ENCODE measurements at places on chromosomes 4 and X.

- no peak for DNase-seq
Observed at GRCh38 chr4:141587897-141588296, 48.5 kb upstream of the IL15 start.

DNA sequence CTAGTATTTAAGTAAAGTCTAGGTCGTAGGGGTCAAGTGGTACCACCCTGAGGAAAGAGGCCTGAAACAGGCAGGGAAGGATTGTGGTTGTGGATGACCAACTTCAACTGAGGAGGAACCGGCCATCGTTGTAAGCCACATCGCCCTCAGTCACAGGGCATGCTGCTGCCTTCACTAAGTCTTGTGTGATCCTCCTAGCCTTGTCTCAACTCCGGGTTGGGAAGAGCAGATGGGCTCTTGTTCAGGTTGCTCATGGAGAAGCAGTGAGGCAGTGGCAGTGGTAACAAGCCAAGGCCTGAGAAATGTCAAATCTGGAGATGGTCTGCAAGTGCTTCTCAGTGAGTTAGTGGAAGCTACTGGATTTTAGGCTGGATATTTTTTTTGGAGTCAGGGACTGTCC lies 22.8 kb upstream of the NKX3-2 start:
- DNase-seq: no peak

GRCh38 chr4:78120144-78120880 lies 63.2 kb downstream of the FRAS1 start:
- DNase-seq: no peak

- DNase-seq: no peak
Observed at GRCh38 chrX:152149648-152150047, 11.3 kb upstream of the MAGEA10 start.

DNA sequence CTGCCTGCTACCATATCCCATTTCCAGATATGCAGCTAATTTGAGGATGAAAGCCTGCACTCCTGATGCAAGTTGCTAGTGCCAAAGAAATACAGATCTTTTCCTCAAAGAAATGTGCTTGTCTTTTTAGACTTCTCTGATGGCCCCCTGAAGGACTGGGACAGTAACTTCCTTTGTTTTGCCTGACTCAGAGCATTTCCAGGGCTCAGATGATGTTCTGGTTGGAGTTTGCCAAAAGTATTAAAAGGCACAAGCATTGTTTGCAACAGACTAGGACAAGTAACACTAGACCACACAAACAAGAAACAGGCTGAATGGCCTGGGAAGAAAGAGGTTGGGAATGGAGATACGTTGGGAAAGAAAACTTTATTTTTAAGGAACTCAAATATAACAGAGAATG lies 175.2 kb downstream of the IL13RA2 start:
- DNase-seq: no peak

DNA sequence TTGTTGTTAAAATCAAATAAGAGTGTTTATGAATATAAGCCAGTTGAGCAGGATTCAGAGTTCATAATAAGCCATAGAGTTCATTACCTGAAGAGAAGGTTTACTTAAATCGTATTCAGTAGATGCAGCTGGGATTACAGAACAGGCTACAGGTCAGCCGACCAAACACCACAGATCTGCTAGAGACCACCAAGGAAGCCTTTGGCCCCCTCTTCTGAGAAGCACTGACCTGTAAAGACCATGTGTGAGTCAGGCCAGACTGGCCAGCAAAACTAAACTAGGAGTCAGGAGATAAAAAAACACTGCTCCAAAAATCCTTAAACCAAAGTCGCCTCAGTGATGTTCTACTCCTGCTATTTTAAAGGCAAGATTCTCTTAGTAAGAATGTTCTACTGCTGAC lies 1125.5 kb downstream of the FAT4 start:
- DNase-seq: no peak

DNA sequence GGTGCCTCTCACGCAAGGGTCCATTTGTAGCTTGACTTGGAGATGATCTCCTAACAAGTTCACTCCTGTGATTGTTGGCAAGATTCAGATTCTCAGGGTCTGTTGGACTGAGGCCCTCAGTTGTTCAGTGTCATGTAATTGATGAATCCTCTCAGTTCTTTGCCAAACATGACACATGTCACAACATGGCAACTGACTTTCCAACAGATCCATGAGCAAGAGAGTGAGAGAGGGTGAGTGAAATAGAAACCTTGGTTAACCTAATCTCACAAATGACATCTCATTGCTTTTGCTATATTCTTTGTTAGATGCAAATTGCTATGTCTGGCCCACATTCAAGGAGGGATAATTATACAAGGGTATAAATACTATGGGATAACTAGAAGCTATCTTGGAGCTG lies 231.0 kb upstream of the PCDH10 start:
- no peak for DNase-seq

- DNase-seq: no peak
Observed at GRCh38 chrX:2631743-2632532, 59.2 kb upstream of the CD99 start.

DNA sequence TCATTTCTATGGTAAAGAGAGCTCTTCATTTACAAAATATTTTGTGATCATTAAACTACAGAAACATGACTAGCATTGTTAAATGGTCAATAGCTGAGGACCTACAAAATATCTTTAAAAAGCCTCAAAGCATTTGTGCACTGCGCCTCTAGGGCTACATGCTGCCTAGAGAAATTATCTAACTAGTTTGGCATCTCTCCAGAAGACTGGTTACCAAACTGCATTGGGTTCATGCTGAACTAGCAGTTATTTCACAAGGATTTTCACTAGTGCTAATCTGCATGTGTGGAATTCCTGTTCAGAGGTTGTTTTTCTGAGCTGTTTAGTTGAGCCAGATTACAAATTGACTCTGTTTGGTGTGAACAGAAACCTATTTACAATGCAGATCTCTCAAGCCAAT lies 58.5 kb upstream of the PITX2 start:
- DNase-seq: no peak

- DNase-seq: no peak
Observed at GRCh38 chr4:110033355-110034025, 120.8 kb downstream of the EGF start.

DNA sequence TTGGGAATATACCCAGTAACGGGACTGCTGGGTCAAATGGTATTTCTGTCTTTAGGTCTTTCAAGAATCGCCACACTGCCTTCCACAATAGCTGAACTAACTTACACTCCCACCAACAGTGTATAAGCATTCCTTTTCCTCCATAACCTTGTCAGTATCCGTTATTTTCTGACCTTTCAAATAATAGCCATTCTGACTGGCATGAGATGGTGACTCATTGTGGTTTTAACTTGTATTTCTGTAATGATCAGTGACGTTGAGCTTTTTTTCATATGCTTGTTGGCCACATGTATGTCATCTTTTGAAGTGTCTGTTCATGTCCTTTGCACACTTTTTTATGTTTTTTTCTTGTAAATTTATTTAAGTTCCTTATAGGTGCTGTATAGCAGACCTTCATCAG lies 81.2 kb downstream of the ADAM29 start:
- DNase-seq: no peak

GRCh38 chr4:154361450-154361849 lies 130.1 kb downstream of the DCHS2 start:
- no peak for DNase-seq

GRCh38 chr4:54553001-54553400 lies 104.8 kb upstream of the KIT start:
- DNase-seq: no peak

- no peak for DNase-seq
Observed at GRCh38 chr4:12178614-12179610, 750.2 kb upstream of the HS3ST1 start.

- DNase-seq: no peak
Observed at GRCh38 chr4:22941688-22942375, 249.1 kb downstream of the GBA3 start.

DNA sequence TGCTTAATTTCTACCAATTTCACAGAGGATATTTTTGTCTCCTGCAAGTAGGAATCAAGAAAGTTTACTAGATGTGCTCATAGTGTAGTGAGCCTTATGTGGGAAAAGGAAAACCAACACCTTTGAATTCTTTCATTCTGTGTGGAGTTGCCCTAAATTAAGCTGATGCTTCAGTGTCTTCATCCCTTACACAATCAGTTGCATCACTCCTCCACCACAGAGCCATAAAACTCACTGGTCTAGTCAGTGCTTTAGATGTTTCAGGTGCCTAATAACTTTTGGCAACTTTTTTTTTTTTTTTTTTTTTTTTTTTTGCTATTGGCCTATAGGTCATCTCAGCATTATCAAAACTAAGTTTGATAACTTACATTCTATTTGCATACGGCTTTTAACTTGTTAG lies 41.5 kb downstream of the HHIP start:
- DNase-seq: no peak

DNA sequence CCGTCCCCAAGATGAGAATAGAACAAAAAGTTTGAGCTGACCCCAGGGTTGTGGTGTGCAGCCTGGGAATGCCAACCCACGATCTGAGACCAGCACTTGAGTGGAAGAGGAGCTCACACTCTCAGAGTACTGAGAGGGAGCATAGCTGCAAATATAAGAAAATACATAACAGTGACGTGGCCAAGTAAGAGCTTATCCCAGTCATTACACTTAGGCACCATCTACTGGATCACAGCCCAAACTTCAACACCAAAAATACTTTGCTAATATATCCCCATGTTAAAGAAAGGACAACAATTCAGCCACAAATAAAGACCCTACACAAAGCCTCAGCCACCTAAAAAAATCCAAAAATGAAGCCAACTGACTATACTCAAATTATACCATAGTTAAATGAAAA lies 33.3 kb upstream of the CXCL6 start:
- no peak for DNase-seq

DNA sequence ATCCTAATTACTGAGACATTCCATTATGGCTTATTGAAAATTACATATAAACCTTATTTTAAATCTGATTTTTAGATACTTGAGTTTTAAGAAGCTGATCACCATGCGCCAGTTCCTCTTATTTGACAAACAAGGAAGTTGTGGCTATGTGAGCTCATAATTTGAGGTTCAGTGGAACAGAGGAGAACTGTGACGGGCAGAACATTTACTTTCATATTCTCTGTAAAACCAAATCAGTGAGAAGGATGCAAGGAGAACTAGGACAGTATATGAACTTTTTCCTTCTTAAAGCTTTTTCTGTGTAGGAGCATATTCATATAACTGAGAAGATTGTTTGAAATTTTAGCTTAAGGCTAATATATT lies 25.3 kb downstream of the STIM2 start:
- DNase-seq: no peak

- no peak for DNase-seq
Observed at GRCh38 chrX:9912351-9913145, 54.6 kb upstream of the CLDN34 start.

DNA sequence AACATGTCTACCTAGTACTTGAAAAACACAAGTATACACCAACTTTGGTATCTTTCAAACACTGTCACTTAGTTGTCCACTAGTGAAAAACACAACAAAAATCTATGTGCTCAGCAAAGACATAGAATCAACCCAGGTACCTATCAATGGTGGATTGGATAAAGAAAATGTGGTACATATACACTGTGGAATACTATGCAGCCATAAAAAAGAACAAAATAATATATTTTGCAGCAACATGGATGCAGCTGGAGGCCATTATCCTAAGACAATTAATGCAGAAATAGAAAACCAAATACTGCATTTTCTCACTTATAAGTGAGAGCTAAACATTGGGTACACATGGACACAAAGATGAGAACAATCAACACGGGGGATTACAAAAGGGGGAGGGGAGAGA lies 148.7 kb downstream of the ENOX2 start:
- no peak for DNase-seq

DNA sequence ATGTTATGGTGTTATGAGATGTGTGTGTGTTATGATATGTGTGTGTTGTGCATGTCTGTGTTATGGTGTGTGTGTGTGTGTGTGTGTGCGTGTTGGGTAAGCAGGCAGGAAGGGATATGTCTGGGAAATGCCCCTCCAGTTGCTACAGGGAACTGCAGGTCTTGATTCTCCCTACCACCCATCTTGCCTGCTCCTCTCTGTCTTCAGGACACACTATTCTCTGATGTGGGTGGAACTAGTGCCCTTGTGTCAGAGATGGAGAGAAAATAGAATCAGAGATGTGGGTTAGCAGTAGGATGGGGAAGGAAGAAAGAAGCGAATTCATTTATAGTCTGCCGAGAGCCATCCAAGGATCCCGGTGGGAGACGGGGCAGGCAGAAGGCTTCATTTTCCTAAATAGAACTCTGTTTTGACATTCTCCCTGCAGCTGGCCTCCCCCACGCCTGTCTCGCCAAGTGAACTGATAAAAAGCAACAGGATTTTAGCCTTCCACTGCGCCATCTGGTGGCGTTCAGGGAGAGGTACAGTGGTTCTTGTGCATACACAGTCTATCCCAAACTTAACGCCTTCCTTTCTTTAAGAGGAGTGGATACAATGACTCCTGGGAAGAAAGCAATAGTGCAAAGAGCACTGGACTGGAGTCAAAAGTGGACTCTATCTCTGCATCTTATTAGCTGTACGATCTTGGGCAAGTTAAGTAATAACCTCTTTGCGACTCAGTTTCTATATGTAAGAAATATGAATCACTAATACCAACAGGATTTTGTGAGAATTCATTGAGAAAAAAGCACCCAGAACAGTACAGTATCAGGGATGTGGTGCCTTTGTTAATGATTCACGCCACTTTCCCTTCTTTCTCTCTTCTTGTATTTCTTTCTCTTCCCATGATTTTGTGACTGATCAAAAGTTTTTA lies 14.1 kb upstream of the MGST2 start:
- peak; percentile 84 for DNase-seq

DNA sequence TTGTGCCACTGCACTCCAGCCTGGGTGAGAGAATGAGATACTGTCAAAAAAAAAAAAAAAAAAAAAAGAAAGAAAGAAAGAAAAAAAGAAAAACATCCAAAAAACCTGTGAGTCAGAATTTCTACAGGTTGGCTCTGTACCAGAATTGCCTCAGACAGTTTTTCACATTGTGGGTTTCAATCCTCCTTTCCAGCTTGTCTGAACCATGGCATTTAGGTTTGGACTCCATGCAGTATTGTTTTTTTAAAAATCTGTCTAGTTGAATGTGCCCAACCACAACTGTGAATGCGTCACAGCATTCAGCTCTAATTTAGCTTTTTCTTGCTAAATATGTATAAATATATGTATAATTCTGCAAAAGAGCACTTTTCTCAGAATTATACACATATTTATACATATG lies 31.4 kb upstream of the ARSH start:
- DNase-seq: no peak

DNA sequence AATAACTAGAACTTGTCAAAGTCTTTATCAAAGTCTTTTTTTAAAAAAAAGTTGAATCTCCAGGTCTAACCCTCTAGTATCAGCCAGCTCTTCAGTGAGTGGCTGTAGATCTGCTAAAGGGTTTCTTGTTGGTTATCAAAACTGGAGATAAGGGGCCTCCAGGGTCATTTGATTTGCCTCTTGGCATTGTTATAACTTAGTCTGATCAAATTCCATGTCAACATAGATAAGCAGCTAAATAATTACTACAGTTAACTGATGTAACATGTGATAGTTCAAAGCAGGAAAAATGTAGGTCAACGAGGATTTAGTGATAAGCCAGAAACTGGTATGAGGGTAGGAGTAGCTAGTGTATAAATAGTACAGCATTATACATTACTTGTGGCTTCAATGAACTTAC lies 465.1 kb downstream of the PDHA2 start:
- DNase-seq: no peak

Data from A549 (cell line).